Left kidney (tissue), 8 donors: ENCODE measurements at places on chromosomes 3 and 15.

DNA sequence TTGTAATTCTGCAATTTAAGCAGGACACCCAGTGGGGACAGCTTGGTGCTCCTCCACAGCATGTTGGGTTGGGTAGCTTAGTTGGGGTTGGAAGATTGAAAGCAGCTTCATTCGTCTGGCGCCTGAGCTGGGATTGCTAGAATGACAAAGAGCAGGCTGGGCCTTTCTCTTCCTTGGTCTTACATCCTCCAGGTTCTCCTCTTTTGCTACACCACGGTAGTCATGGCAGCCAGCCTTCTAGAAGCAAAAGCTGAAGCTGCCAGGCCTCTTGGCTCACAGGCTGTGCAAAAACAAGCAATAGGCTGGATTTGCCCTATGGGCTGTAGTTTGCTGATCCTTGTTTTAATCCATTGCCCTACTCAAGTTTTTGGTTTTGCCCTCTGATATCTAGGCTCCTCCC, 3.2 kb upstream of the ANXA2 start:
- DNase-seq = no peak

GRCh38 chr15:27123808-27124207, 152.8 kb downstream of the GABRG3 start:
- DNase-seq = no peak

DNA sequence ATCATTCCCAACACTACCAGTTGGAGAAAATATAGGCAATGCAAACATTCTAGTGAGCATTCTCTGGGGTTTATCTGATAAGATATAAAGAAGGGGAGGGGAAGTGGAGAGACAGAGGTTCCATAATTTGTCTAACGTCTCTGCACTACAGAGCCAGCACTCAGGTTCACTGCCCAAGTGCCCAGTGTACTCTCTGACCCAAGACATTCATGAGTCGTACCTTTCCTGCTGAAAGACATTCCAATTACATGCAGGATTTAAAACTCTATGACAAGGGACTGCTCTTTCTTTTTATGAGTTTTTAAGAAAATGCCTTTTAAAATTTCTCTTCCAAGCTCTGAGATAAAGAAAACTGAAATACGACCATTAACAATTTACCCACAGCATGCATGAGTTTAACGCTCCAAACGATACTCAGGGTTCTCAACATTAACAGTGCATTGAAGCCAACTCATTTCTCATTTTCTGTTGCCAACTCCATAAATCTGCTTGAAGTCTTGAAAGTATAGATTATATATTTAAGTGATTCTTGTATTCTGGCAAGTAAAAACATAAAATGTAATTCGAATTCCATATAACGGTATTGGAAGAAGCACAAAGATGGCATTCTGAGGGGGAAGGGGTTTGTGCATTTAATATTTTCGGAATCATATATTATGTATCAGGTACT, 193.4 kb downstream of the SUCLG2 start:
- no peak for DNase-seq

DNA sequence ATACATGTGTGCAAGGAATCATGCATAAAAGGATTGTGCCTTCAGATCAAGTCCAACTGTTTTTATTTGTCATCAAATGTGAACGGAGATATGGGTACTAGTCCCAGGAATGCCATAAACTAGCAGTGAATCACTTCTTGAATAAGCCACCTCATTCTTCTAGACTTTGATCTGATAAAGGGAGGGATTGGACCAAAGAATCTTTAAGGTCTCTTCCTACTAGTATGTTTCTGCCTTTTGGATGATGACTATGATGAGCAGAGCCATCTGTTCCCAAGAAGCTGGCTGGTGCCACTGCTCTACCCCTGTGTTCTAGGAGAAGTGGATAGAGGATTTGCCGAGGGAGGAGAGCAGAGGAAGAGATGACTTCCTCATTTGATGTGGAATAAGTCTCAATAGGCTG, 28.8 kb upstream of the UACA start:
- DNase-seq = no peak

DNA sequence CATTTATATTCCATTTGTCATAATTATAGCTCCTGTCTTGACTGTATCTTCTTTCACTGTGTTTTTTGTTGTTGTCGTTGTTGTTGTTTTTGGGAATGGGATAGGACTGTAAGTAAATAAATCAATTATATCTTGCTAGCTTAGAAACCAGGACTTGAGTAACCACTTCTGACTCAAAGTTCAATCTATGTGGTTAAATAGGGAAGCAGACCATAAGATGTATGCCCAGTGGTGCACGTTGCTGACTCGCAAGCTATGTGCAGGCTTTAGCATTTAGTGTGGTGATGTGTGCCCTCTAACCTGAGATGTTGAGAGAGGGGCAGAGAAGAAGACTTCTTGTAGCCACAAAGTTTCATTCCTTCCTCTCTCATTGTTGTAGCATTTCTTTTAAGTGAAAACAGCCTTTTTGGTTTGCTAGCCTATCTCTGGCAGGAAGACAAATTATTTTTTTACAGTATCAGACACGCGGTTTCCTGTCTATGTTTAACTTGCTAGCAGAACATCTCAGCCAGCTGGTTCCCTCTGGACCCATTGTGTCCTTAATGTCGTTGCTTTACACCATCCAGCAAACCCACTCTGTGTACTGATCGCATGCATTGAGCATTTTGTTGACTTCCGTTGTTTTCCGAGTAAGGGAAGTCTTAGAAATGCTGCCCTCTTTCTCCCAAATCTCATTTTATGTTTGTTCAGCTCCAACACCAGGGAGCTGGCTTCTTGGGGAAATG, 52.1 kb downstream of the TGFBR2 start:
- DNase-seq = no peak

DNA sequence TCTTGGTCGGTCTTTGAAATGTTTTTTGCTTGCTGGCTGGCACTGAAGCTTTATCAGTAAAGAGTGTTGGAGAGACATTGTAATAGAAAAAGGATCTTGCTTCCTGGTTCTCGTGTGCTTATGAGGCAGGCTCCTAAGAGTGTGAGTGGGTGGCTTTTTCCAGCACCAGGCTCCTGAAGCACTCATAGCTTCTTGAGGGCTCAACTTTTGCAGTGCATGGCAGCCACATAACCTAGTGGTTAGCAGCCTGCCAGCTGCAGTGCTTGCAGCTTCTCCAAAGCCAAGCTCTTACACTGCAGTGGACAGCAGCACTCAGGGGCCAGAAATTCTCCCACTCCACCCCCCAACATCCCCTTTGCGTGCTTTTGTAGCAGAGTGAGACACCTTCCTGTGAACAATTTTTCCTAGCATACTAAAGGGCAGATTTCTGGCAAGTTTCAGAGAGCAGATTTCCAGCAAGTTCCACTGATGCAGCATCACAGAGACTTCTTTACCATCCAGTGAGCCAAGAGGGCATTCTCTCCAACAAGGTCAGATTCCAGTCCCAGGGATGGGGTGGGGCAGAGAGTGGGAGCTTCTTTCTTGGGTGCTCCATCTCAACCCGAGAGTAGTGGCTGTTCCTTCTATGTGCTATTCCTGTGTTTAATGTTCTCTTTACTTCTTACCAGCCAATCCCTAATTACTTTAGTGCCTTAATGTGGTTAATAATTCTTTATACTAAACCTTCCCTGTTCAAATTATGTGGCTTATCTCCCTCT, 15.8 kb upstream of the ARHGEF26 start:
- no peak for DNase-seq

DNA sequence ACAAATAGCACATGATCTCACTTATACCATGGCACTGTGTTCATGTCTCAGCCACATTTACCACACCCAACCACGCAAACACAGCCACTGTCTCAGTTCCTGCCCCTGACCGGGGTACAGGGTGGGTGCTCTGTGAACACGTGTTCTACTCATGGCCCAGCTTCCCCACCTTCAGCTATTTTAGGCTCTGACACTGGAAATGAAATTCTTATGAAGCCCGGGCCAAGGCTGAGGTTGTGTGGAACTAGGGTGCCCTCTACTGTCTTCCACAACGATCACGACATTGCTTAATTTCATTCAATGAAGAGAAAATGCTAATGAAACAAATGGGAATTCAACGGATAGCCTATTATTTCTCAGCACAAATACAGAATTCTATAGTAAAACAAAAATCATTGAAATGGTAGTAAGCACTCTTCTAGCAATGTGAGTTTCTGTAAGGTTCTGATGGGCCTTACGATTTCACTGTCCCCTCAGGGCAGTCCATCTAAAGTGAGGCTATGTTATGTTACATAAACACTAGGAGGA, 2.1 kb upstream of the GABRA5 start:
- peak; percentile 62 for DNase-seq

DNA sequence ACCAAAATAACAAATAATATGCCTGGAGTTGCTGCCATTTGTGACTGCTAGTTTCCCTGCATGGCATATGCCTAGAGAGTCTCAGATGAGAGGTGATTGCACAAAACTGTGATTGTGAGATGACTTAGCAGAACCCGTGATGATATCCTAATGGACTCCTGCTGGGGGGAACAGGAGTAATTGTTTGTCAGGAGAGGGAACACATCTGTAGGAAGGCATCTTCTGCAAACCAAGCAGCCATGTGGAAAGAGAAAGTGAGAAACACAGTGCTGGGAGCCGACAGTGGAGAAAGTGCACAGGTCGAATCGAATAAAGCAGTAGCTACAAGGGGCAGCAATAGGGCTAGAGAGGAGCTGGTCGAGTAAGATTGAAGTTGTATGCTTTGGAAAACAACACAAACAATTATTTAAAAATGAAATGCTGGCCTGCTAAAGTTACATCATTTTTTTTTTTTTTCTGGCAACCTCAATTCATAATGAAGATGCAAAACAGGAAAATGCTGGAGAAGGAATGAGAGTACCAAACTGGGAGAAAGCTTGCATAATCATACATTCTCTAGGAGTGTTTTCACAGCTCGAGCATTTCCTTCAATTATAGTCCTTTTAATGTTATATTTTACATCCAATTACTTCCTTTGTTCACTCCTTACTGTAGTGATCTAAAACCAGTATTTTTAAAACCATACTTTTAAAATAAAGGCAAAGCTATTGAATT, 494.2 kb upstream of the AGTR1 start:
- DNase-seq = no peak

GRCh38 chr15:43974852-43975251, 148.1 kb downstream of the WDR76 start:
- peak; percentile 26 for DNase-seq

DNA sequence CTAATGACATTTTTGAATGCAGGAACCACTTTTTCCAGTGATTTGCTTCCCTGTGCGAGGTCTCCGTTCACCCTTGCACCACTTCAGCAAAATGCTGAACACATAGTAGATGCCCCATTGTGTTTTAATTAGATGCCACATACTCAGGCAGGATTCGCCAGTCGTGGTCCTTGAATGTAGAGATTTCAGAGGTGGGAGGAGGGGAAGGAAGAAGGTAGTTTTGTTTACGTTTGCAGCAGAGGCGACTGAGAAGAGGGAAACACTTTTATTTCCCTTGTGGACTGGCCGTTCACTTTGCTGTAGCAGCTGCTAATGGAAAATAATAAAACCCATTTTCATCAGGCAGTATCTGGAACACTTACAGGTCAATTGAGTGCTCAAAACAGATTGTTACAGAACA, 262.8 kb upstream of the TBL1XR1 start:
- no peak for DNase-seq

DNA sequence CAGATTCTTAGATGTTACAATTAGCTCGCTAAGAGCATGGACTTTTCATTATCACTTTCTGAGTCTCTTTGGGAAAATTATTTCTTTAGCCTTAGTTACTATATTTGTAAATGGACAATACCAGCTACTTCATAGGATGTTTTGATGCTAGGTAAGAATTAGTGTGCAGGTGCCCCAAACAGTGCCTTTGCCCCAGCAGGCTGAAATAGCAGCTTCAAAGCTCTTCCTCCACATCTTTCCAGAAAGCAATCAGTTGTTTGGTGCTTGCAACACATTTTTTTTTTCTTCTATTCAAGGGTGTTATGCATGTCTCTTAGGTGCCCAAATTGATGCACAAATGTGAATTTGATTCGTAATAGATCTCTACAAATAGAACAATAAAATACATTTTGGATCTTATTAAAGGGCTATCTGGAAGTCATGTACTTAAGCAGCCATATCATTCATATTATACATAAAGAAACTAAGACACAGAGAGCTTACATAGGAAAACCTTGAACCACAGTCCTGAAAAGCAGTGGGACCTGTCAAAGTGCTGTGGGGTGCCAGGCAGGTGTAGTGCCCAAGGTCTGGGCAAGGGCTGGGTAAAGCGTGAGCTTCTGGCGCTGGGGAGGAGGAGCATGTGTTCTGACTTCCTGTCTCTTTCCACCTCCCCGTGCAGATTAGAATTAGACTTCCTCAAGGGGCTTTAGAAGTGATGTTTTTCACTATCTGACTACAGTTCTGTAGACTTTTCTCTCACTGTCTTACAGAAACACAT, 62.9 kb downstream of the FNDC3B start:
- no peak for DNase-seq

DNA sequence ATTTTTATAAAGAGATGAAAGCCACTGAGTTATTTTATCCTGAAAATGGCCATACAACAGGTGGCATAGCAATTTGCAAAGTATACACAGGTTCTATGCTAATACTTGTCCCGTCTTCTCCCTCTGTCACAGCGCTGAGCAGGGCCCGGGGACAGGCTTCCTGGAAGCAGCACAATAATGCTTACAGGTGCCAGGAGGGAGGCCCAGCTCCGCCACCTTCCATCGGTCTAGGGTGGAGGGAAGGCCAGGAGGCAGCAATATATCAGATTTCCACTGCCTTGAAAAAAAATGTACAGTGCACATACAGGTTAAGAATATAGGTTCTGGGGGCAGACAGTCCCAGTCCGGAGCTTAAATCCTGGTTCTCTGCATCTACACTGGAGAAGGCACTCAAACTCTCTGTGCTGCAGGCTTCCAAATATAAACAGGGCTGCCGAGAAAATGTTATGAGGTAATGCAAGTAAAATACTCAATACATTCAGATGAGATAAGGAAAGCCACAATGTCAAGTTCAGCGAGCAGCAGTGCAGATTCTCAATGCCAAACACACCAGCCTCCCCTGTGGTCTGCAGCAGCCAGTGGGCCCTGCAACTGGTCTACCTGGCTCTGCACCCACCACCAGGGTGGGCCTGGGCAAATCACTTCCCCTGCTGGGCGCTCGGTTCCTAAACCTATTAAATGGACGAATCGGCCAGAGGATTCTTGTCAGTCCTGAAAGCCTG, 189.6 kb downstream of the XXYLT1 start:
- DNase-seq = no peak
